ENCODE measurements at places on chromosomes 11 and 22.
A peak's percentile ranks its signal among the peaks of the same experiment; 100 is the strongest.

- DNase-seq: no peak
Observed at GRCh38 chr11:2516276-2517015, 71.6 kb downstream of the KCNQ1 start.

DNA sequence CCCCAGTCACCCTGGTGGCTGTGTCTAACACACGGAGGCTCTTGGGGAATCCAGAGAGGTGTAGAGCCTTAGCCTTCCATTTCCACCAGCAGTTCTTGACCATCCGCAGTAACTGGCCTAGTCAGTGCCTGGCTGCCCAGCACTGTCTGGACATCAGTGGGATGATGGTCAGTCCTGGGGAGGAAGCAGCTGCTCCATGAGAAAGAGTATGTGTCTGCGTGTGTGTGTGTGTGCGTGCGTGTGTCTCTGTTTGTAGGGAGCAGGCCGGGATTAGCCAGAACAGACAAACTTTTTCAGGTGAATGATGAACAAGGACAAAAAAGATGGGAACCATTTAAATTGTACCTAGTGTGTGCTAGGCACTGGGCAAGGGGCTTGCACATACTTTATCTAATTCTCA lies 109.3 kb upstream of the SYT13 start:
- DNase-seq: no peak

GRCh38 chr11:116718955-116719501 lies 53.8 kb downstream of the BUD13 start:
- DNase-seq: no peak

DNA sequence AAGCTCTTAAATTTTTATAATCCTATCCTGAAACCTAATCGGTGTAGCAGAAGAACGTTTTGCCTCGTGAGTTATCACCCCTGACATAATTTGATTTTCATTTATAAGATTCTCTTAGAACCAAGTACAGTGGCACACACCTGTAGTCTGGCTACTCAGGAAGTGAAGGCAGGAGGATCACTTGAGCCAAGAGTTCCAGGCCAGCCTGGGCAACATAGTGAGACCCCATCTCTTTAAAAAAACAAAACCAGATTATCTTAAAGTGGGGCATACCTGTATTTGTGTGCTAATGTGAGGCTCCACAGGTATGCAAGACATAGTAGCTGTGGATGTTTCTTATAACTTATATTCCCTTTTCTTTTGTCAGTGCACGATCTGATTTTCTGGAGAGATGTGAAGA lies 19.0 kb downstream of the ZFTA start:
- DNase-seq: no peak

DNA sequence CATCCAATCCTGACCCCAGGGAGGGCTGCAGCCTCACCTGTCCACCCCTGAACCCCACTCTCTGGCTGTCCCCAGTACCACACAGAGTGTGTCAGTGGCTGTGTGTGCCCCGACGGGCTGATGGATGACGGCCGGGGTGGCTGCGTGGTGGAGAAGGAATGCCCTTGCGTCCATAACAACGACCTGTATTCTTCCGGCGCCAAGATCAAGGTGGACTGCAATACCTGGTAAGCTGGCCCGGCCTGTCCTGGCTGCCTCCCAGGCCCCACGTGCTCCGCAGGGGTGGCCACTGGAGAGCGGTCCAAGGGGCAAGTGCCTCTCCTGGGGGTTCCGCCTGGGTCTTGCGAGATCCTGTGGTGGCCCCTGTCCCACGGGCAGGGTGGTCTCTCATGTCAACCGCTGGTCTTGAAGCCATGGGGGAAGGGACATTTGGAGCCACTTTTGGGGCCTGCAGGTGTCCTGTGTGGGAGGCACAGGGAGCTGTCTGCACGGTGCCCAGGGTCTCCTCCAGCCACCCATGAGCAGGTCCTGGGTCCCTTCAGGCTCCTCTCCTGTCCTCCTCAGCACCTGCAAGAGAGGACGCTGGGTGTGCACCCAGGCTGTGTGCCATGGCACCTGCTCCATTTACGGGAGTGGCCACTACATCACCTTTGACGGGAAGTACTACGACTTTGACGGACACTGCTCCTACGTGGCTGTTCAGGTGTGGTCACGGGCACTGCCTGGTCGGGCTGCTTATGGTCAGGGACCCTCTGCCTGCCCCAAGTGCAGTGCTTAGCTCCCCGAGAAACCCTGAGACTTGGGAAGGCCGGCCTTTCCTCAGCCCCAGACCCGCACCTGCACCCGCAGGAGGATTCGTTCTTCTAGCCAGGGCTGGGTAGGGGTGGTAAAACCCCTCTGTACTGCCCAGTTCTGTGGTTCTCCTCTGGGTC lies 11.8 kb downstream of the MUC2 start:
- DNase-seq: no peak

- DNase-seq: no peak
Observed at GRCh38 chr11:60257956-60258722, 15.2 kb upstream of the MS4A4E start.

DNA sequence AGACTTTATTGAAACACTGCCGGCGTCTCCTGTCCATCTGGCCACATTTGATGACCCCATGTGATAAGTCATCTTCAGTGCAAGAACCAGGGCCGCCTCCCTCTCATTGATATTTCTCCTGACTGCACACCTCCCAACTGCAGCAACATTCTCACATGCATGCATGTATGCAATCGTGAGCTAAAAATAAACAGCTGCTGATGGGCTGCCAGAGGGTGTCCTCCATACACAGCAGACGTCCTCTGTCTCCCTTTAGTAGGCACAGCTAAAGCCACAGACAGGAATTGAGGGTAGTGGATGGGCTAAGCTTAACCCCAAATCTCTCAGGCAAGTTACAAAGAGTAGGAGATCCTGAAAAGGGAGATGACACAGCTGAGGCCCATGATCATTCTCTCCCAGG lies 106.7 kb upstream of the HSD17B12 start:
- no peak for DNase-seq

DNA sequence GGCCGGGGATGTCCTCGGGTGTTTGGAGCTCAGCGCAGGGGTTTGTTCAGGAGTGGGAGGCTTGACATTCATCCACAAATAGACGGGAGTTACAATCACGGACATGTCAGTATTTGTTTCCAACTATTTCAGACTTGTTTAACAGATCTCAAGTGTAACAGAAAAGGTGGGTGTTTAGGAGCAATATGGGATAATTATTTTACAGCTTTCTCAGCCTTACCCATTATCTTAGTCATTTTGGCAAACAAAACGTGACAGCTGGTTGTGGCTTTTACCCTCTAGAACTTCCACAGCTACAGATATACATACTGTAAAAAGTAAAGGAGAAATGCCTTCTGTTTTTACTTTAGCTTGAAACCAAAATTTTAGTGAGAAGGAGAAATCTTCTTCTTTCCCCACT lies 178.7 kb upstream of the TMEM45B start:
- DNase-seq: no peak

- DNase-seq: no peak
Observed at GRCh38 chr22:36247955-36248354, 5.0 kb upstream of the APOL1 start.

DNA sequence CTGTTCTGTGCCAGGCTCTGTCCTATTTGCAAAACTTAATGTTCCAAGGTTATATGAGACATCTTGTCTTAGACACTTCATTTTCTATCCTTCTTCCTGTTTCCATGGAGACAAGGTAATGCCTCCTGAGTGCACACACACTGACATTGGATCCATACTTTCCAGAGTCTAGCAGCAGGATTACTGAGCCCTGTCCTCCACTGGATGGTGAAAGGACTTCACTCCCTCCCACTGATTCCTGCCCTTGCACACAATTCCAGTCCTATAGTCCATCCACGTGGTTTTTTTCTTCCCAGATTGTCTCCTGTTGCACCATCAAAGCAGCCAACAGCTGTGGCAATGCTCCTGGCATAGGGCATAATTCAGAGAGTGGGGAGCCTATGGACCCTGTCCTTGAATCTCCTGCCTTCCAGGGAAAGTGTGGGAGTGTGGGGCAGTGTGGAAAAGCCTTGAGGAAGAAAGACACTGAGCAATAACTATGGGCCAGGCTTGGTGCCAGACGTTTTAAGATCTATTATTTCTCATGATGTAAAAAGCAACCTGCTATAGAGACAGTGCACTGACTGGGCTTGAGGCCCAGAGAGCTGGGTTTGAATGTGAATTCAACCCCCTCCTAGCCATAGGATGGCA lies 31.3 kb downstream of the SERPINH1 start:
- DNase-seq: no peak

DNA sequence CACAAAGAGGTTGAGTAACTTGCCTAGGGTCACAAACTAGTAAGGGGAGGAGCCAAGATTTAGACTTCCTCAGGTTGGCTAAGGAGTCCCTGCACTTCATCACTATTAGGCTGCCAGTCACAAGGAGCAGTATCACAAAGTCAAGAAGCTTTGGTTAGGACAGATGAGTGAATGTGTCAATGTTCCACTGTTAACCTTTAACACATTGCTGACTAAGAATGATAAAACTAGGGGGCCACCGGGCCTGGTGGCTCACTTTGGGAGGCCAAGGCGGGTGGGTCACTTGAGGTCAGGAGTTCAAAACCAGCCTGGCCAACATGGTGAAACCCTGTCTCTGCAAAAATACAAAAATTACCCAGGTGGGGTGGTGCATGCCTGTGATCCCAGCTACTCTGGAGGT lies 32.0 kb downstream of the TMEM123 start:
- no peak for DNase-seq

- no peak for DNase-seq
Observed at GRCh38 chr11:130629039-130629438, 180.6 kb downstream of the ADAMTS15 start.

DNA sequence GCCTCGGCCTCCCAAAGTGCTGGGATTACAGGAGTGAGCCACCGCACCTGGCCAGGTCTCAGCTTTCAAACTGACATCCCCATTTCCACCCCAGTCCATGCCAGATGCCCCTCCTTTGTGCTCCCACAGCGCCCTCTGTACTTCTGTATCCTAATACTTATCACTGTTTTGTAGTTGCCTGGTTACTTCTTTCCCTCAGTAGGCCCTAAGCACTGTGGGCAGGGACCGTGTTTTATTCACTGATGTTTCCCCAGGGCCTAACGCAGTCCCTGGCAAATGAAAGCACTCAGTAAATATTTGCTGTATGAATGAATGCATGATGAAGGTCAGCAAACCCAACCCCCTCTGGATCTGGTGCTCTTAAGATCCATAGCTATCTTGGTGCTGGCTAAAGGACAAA lies 2.2 kb upstream of the TRIM3 start:
- DNase-seq: no peak

- DNase-seq: no peak
Observed at GRCh38 chr11:129312730-129313503, 62.7 kb upstream of the BARX2 start.

GRCh38 chr22:32661296-32661695 lies 140.2 kb upstream of the TIMP3 start:
- no peak for DNase-seq

GRCh38 chr11:133443206-133443747 lies 89.0 kb downstream of the OPCML start:
- DNase-seq: no peak

- no peak for DNase-seq
Observed at GRCh38 chr22:21690401-21690801, 24.6 kb downstream of the PPIL2 start.

GRCh38 chr11:134583397-134583990 lies 171.5 kb upstream of the B3GAT1 start:
- no peak for DNase-seq

DNA sequence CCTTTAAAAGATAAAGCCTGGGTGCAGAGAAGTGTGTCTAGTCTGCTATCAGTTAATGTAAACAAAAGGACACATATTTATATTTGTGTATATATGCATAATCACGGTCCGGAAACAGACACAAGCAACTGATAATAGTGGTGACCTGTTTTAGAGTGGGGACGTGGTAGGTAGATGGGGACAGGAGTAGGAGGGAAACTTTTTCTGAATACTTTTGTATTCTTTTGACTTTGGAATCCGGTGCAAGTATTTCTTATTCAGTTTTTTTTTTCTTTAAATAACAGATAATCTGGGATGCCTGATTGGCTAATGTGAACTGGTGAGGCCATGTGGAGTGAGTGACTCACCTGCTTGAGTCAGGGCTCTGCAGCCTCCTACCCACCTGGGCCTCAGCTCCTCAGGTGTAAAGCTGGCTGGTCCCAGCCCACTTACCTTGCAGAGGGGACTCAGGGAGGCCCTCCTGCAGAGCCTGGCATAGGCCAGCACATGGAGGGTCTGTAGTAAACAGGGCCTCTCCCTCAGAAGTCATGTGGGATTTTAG lies 15.3 kb downstream of the MICAL2 start:
- DNase-seq: no peak

- DNase-seq: peak; percentile 18
Observed at GRCh38 chr11:70270877-70271648, 573 bp downstream of the PPFIA1 start.

DNA sequence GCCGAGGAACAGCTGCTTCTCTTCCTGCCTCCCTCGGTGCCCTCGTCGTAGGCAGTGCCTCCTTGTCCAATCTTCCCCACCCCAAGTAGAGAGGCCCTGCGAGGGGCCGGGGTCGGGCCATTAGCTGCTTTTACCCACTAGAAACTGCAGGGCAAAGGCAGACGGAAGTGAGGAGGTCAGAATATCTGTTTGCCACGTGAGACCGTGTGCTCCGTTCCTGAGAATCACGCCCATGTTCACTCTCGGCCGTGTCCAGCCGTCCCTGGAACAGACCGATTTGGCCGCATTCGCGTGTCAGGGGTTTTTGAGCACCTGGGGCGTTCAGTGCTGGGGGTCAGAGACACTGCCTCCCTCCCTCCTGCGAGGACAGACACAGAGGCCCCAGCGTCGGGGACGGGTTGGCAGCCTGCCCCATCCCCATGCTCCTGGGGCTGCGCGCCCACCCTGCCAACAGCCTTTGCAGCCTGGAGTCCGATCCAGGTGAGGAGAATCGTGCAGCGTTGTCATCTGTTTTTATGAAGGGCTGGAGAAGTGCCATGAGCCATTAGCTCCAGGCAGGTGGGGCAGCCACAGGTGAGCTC lies 982.2 kb downstream of the BRD1 start:
- no peak for DNase-seq

GRCh38 chr11:16114978-16115871 lies 241.1 kb downstream of the SOX6 start:
- no peak for DNase-seq

DNA sequence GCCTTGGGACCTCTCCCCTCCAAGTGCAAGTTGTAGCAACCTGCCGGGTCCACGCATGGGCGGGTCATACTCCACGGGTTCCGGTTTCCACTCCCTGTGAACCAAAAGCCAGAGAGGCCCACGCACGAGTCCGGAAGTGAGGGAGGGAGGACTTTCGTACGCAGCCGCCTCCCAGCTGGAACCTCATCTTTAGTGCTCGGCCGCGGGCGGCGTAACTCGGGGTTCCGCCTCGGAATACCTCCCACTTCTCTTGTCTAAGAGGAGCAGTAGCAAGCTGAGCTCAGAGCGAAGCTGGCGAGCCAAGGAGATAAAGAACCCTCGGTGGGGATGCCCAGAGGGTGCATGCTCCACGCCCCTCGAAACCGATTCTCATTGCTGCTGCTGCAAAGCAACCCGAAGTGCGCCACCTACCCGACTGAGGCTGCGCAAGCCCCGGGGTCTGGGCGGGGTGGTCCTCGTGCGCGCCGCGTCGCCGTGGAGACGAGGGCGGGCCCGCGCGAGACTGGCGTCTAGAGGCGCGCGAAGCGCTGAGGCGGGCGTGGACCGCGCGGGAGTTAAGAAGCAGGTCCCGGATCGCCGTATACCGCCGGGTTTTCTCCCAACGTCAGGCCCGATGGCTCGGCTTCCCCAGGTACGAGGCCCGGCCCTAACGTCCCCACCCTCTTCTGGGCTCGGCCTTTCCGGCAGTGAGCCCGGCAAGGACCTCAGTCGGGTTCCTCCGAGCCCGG lies at the start of gene SFI1:
Gene SFI1 (plus strand): TSS at position 530 of the 728 bp plus-strand sequence. CDS start 11,749 bp downstream, outside the sequence.
- peak; percentile 95 for DNase-seq

- DNase-seq: no peak
Observed at GRCh38 chr22:32800994-32801536, 440 bp upstream of the TIMP3 start.
